Activated CD8-positive, alpha-beta memory T cell treated with anti-CD3 and anti-CD28 coated beads for 24 hours (primary cell): ENCODE measurements at places on chromosomes 6 and 20.
A peak's percentile ranks its signal among the peaks of the same experiment; 100 is the strongest.

- DNase-seq = no peak
Observed at GRCh38 chr6:137999815-138000214, 107.4 kb downstream of the PERP start.

DNA sequence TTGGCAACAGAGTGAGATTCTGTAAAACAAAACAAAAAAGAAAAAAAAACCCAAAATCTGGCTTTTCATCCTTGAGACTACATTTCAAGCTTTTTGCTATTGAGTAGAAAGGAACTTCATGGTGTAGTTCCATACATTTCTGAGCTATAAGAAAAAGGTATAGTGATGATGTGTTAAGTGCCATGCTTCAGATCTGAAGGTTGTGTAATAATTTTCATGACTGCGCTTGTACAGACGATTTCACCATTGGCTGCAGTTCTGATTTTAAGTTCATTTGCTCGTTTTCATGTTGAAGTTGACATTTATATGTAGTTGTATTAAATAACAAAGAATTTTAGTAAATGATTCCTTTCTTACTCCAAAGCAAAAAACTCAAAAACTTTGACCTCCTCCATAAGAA lies 247.6 kb downstream of the ARID1B start:
- no peak for DNase-seq

DNA sequence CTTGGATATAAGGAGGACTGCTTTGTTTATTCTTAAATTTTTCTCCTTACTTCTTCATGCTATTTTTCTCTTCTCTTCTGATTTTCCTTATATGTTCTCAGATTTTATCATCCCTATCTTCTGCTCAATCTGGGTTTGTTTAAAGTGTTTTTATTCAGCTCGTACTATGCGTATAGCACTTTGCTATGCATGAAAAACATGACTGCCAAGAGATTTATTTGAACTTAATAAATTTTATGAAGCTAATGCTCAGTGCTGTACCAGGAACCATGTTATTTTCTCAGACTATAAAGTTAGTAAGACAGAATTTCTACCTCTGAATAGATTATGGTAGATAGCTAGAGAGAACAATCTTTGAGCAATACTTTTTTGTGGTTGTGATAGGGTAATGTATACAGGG lies 305.9 kb downstream of the LAMA2 start:
- DNase-seq = no peak

GRCh38 chr6:16727996-16728395 lies 33.3 kb downstream of the ATXN1 start:
- DNase-seq = no peak

DNA sequence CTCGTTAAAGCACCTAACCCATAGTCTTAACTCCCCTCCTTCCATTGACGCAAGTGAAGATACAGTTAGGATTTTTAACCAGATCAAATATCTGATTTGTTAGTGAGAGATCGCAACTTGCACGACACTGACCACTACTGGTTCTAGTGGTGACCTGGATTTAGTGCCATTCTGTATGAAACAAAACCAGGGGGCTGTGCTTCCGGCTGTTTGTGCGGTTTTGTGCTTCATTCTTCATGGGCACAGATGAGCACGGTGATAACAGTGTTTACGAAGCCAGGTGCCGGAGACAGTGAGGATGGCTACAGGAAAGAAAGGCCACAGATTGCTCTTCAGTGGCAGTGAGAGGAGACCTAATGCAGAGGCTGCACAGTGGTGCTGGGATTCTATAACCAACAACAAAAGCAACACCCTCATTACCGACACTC lies 75.5 kb downstream of the NOL4L start:
- DNase-seq = peak; percentile 74

DNA sequence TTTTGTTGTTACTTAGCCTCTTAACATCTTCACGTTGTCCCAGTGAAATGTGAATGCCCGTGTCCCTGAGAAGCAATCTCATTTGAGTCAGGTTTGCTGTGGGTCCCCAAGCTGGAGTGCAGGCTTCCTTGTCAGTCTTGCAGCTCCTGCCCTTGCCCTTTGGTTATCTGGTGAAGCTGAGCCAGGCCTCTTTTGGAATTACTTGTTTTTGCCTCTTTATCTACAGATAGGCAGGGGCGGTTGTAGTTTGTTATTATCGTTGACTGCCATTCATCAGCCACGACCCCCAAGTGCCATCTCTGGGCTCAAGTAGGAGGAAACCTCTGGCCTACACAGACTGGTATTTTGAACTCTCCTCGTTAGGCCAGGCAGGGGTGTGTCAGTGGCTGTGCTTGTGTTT lies 2.2 kb downstream of the TMEM14C start:
- DNase-seq = no peak

- no peak for DNase-seq
Observed at GRCh38 chr20:1633535-1633934, 13.7 kb upstream of the SIRPB1 start.

GRCh38 chr20:417801-418342 lies 9.8 kb downstream of the RBCK1 start:
- DNase-seq = no peak

DNA sequence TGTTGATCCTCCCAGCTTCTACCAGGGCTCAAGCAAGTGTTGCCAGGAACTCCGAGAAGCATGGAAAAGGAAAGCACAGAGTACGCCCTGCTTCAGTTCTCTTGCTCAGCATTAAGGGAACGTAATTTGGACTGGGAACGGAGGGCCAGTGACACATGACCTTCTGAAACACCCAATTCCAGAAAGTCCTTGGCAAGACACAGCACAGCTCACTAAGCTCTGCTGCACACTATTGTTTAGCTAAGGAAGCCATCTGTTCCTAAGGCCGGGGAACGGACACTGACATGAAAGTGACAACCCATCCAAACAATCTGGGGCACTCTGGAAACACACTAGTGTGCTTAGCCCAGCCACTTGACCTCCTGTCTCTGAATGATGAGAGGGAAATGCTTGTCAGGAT lies 56.9 kb upstream of the NXT1 start:
- no peak for DNase-seq

GRCh38 chr6:151412909-151413308 lies 21.6 kb upstream of the ZBTB2 start:
- no peak for DNase-seq

- no peak for DNase-seq
Observed at GRCh38 chr6:45495429-45496084, 117.8 kb upstream of the SUPT3H start.

DNA sequence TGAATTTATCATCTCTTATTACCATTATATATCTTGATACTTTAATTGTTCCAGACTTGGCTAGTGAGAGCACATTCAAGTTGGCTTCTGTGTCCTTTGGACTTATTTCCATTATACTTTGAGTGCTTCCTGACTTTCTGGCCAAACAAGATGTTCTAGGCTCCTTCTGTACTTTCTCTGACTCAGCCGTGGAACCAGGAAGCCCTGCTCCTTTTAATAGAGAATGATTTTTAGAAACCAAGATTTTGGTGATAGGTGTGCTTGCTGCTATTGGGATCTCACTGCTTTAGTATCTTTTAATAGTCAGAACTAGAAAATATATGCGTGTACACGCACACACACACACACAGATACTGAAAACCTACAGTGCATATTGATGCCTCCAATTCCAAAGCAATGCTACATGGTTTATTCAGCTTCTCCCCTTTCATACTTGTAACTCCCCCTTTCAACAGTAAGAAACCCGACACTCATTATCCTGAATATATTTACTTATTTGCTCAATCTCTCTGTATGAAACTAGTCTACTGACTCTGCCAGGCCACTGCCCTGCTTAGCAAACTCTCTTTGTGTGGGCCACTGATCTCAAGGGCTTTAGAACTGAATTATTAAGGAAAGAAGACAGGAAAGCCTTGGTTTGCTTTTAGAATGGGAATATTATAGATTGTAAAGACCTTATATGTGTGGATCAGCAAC lies 42.7 kb upstream of the EZR start:
- DNase-seq = no peak

DNA sequence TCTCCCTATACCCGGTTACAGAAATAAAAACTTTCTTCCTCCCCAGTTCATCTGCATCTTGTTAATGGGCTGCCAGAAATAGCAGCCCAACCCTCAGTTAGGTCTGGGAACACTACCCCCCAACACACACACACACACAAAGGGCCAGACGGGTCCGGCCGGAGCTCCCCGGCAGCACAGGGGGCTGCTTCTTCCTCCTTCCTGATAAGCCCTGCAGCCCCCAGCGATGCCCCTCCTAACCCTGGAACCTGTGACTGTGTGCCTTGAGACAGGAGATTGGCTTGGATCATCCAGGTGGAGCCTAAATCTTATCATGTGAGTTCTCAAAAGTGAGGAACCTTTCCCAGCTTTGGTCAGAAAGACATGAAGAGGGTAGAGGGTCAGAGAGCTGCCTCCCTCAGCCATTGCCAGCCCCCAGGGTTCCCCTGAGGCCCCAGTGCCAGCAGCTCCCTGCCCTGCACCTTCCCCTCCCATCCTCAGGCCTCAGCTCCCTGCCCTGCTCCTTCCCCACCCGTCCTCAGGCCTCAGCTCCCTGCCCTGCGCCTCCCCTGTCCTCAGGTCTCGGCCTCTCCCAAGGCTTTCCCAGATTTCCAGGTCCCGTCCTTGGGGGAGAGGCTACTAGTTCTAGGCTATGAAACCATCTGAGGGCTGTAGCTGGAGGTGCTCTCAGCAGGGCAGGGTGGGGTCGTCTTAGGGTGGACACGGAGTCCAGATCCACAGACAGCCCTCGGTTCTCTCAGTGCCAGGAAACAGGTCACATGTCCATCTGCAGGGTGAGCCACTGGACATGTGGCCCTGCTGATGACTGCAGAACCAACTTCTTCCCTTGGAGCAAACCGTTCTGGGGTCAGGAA lies 34.5 kb upstream of the CST7 start:
- DNase-seq = peak; percentile 46

GRCh38 chr6:169337886-169338445 lies 84.3 kb upstream of the THBS2 start:
- no peak for DNase-seq

- no peak for DNase-seq
Observed at GRCh38 chr6:36851626-36852025, 12.4 kb upstream of the CPNE5 start.

DNA sequence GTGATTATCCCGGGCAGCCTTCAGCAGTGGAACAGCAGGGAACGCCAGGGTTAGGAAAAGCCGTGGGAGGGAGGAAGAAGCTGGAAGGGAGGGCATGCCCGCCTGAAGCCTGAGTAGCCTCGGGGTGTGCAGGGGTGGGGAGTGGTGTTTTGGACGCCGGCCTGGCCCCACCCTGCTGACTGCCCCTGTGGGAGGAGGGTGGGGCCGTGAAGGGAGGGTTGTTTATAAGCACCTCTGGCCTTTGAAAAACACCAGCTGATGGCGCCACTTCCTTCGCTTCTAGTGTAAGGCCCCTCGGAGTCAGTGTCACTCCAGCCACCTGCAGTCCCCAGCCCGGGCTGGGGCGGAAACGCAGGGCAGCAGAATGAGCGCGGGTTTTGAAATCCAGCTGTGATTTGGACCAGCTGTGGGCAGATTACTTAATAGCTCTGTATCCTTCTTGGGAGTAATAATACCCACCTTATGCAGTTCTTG lies 52.8 kb upstream of the BMP6 start:
- DNase-seq = no peak

GRCh38 chr6:149209871-149210775 lies 107.4 kb upstream of the TAB2 start:
- DNase-seq = no peak
